Activated CD4-positive, alpha-beta T cell treated with anti-CD3 and anti-CD28 coated beads, Interleukin-2, amount 50 U/mL, for 16 hours (primary cell): ENCODE measurements at places on chromosomes 2 and 18.

DNA sequence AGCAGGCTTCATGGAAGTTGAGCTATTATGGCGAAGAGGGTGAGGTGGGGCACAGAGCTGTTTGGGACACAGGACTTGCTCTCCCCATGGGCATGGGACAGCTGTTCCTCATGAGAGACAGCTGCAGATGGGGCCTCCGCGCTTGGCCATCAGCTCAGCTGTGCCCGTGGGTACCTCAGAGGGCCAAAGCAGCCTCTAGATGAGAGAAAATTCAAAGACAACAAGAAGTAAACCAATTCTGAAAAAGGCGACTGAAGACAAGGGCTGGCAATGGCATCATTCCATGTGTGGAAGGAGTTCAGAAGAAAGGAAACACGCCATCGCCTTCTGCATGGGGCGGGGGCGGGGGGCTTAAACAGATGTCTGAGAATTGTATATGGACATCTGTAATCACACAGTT lies 136.2 kb downstream of the BCL2 start:
- no peak for DNase-seq

DNA sequence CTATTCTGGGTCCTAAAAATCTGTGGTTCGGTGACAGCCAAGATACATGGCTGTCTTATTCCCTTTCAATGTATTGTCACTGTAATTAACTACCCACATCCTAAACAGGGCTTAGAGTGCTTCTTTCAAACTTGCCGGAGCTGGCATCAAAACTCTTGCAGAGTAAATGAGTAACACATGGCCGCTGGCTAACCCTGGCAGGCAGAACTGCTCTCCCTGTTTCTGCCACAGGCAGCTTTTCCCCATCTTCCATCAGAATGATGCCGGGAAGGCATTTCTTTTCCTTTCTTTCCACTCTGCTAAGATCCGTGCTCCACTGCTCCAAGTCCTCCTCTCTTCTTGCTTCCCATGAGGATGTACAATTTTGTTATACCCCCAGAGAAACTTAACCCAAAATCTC lies 54.8 kb upstream of the PTPRM start:
- DNase-seq: no peak

DNA sequence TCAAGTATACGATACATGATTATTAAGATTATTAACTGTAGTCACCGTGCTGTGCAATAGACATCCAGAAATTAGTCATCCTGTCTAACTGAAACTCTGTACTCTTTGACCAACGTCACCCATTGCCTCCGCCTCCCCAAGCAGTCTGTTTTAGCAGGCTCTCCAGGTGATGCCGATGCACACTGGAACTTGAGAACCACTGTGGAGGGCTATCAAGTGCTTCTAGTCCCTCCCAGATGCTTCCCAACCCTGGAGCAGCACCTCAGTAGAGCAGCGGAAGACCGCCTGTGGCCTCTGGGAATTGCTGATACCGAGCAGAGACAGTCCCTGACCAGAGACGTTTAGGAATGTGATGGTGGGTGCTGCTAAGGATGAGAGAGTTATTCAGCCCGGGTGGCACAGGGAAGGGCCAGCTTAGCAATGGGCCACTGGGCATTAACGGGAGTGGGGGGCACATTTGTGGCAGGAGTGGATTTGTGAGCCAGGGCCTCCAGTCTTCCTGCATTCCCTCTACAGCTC lies 50.7 kb downstream of the LIPG start:
- peak; percentile 5 for DNase-seq

GRCh38 chr2:105296017-105296611 lies 33.4 kb downstream of the TGFBRAP1 start:
- DNase-seq: no peak

- DNase-seq: no peak
Measured at GRCh38 chr2:218924757-218925156, 34.7 kb upstream of the CDK5R2 start.

DNA sequence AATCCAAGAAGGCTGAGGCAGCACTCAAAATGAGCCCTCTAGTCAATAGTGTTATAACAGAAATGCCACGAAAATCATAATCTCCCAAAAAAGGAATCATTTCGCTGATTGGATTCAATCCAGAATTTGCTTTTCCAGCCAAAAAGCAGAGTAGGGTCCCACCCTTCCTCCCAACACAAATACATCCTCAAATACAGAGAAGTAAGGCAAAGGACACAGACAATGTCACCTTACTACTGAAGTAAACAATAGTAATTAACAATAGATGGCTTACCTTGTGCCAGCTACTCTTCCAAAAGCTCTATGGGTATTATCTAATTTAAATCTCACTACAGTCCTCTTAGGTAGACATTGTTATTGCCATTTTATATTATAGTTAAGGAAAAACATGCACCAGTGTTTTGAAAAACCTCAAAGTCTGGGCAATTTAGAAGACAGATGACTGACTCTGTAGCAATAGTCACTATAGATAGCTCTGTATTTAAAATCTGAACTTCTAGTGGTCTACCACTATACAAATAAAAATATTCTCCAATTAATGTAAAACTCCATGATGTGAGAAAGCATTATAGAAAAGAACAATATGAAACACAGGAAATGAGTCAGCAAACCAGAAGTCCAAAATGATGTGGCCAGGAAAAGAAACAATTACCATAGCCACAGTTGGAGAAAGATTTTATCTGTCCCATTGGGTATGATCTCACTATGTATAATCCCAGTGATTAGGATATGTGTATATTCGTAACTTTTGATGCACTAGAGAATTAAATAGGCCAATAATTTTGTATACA lies 305.0 kb upstream of the ERBB4 start:
- peak; percentile 45 for DNase-seq

DNA sequence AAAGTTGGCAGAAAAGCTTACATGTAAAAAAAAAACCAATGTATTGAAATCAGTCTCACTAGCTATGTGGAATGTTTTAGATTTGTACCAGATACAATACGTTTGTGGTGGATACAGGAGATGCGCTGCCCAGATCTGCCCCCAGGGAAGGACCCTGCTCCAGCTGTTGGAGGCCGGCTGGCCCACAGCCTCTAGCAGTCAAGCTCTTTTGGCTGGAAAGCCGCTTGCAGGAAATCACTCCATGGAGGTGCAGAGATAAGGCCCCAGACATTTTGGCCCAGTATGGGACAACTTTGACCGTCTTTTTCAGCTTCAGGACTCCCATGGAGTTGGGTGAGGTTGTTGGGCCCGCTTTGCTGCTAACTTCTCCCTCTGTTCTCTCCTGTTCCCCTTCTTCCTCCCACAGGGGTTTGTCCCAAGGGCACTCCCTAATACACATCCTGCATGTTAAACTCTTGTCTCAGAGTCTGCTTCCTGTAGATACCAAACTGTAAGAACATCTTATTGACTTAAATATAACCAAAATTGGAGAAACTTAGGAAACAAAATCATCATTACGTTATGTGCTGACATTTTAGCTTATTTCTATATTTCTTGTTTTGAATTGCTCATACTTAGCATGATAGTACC lies 1.7 kb upstream of the QPCT start:
- DNase-seq: no peak

- DNase-seq: peak; percentile 42
Measured at GRCh38 chr2:157596992-157597681, 31.5 kb downstream of the ACVR1C start.

- no peak for DNase-seq
Measured at GRCh38 chr2:119548516-119549120, 4.4 kb downstream of the CFAP221 start.

- no peak for DNase-seq
Measured at GRCh38 chr2:60516383-60516811, 37.1 kb downstream of the BCL11A start.

DNA sequence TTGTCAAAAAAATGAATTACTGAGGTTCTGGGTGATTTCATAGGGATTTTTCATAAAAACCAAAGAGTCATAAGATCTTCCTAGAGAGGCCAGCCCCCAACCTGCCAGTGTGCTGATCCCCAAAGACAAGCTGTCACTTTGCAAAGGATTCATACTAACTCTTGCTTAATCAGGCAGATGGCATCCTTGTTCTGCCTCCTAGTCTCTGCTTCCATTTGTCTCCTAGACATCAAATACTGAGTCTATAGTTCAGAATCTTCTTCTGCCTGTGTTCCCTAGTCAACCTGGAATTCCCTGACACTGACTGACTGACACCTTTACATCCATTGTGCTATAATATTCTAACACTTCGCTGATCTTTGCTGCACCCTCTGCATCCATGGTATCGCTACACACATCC lies 84.9 kb downstream of the SLC8A1 start:
- DNase-seq: no peak

DNA sequence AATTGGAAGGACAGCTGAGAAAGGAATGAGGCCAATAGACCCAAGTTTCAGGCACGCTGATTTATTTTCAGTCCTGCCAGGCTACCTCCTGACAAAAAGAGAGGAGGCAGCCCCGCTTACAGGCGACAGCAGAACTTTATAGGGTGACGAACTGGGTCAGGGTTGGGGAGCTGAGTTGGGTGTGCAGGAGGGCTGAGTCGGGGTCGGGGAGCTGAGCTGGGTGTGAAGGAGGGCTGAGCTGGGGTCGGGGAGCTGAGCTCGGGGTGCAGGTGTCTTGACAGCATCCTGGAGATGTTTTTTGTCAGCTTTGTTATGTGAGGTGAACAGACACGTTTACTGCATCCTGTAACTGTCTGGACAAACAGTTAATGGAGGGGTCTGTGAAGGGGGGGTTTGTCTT lies 342.2 kb downstream of the ADCYAP1 start:
- no peak for DNase-seq

DNA sequence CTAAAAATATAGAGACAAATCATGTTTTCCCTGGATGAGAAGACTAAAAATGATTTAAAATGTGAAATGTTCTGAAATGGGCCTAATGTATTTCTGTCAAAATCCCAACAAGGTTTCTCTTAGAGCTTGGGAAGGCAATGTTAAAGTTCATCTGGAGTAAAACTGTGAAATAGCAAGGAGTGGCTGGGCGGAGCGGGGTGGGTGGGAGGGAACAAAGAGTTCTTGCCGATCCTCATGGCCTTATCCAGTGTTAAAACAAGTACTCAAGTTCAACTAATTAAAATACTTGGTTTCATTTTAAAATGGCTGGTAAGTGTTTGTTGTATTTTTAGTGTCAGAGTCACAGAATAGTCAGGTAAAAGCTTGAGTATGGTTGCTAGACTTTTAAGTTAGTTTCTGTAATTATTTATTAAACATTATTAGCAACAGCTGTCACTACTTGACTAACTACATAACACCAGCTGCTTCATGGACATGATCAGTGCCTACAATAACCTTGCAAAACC lies 87.3 kb downstream of the RTN4 start:
- DNase-seq: no peak

GRCh38 chr2:199456383-199457146 lies 1.2 kb downstream of the SATB2 start:
- DNase-seq: no peak

DNA sequence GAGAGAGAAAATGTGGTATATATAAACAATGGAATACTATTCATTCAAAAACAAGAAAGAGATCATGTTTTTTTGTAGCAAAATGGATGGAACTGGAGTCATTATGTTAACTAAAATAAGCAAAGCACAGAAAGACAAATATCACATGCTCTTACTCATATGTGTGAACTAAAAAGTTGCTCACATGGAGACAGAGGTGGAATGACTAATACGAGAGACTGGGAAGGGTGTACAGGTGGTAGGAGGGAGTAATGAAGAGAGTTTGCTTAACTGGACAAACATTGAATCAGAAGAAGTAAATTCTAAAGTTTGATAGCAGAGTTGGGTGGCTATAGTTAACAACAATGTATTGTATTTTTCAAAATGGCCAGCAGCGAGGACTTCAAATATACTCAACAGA lies 1080.7 kb upstream of the CHAC2 start:
- DNase-seq: no peak

DNA sequence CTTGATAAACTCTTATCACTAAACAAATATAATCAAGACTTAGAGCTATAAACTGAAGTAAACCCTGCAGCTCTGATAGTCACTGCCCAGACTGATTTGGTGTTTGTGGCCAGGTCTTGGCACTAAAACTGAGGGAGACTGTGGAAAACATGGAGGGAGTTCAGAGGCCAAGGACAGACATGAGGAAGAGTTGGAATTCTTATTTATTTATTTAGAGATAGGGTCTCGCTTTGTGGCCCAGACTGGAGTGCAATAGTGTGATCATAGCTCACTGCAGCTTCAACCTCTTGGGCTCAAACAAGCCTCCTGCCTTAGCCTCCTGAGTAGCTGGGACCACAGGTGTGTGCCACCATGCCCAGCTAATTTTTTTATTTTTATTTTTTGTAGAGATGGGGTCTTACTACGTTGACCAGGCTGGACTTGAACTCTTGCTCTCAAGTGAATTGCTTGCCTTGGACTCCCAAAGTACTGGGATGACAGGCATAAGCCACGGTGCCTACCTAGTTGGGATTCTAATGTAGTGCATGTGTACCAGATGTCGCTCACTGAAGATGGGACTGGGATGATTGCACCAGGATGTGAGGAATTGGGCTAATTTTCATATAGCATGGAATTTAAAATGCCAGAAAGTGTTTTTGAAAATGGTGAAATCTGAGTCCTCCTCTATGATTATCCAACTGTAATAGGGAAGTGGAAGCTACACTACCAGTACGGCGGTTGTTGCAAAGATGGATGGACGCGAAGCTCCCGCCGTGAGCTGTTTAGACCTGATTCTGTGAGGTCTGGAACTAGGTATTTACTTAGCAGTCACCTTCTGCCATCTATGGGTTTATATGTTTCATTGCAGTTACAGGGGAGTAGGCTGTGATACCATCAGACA lies 52.7 kb upstream of the CTLA4 start:
- DNase-seq: peak; percentile 86

GRCh38 chr2:2701813-2702212 lies 370.7 kb upstream of the MYT1L start:
- DNase-seq: no peak

DNA sequence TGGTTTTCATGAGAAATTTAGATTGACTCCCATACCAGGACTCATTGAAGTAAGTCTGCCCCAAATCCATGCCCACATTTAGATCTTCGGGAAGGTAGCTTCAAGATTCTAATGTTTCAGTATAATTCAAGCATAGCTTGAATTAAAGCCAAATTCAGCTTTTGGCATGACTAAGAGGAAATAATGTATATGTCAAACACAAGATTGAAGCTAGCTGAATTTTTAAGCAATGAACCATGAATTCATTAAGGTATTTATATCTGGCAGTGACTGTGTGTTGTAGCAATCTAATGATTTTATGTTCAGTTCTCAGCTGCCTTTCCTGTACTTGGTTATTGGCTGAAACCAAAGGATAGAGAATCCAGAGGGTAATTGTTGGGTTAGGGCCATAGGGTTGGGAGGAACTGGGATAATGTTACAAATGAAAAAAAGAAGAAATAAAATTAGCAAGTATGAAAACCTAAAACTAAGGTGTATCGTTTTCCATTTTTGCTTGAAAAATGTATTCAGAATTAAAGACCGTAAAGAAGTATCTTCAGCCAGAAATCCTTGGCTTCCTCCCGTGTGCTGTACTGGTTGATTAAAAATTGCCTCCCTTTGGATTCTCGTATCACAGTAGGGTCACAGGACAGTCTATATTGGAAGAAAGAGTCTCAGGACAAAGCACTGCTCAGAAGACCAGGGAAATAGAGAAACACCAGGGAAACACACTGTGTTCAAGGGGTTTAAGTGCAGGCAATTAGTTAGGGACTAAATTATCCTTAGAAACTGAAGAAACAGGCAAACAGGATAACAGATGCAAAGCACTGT lies 119.0 kb upstream of the FN1 start:
- no peak for DNase-seq
